ENCODE measurements at places on chromosomes 7 and 10.

DNA sequence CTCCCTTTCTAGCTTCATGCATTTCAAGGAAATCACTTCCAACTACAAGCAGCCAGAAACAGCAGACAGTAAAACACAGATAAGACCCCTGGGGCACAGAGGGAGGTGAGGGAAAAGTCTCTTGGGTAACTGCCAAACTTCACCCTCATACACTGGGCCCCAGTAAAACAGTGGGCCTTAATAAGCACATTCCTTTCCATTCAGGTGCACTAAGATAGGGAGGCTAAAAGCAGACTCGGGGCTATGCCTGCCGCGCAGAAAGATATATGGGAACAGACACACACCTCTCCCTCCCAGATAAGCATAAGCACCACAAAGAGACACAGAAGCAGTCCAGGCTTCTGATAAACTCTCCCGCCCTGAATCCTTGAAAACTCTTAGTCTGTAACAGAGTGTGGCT, 117.0 kb downstream of the TYW1B start:
- peak; percentile 23 for DNase-seq

DNA sequence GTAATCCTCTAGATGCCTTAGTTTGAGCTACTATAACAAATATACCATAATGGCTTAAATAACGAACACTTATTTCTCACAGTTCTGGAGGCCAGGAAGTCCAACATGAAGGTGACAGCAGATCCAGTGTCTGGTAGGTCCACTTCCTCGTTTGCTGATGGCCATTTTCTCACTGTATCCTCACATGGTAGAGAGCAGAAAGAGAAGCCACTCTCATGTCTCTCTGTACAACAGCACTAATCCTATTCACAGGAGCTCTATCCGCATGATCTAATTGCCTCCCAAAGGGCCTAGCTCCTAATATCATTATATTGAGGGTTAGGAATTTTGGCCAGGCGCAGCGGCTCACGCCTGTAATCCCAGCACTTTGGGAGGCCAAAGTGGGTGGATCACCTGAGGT, 10.2 kb downstream of the HIBADH start:
- no peak for DNase-seq

DNA sequence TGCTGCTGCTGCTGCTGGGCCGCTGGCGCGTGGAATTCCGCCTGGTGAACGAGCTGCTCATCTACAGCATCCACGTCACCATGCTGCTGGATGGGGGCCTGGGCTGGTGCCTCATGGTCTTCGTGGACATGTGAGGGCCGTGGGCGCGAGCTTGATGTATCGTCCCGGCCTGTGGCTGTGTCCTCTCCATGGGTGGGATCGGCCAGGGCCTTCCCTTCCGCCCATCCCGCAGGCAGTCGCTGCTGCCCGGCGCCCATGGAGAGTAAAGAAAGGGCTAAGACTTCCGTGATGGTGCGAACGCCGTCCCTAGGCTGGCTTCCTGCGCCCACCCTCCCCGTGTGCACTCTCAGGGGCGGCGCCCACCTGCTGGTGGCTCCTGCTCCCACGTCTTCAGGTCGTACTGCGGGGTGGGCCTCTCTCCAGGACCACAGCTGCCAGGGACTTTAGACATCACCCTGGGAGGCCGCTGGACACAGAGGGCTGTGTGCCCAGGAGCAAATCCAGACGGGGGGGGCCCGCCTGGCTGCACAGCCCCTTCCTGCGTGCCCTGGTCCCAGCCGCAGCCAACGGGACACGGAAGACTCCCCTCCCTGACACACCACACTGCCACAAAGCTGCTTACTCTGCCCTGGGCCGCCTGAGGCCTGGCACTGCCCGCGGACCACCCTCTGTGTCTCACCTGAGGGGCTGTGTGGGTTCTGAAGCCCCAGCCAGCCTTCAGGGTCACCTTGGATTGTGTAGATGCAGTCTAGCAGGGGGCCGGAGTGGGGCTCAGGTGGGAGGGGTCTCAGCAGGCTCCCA, 167.5 kb downstream of the SEPTIN7 start:
- no peak for DNase-seq

- no peak for DNase-seq
Measured at GRCh38 chr10:124601016-124601415, 139.4 kb downstream of the LHPP start.

- no peak for DNase-seq
Measured at GRCh38 chr10:112429654-112430230, 17.0 kb downstream of the ZDHHC6 start.

GRCh38 chr10:97081621-97082235, 104.0 kb downstream of the SLIT1 start:
- DNase-seq: peak; percentile 78

DNA sequence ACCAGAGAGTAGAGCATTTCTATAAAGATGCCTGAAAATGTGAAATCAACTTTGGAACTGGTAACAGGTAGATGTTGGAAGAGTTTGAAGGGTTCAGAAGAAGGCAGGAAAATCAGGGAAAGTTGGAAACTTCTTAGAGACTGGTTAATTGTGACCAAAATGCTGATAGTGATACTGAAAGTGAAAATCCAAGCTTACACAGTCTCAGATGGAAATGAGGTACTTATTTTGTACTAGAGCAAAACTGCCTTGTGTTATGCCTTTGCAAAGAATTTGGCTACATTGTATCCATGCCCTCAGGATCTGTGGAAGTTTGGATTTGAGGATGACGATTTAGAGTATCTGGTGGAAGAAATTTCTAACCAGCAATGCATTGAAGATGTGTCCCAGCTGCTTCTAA, 430.6 kb upstream of the KCND2 start:
- no peak for DNase-seq

DNA sequence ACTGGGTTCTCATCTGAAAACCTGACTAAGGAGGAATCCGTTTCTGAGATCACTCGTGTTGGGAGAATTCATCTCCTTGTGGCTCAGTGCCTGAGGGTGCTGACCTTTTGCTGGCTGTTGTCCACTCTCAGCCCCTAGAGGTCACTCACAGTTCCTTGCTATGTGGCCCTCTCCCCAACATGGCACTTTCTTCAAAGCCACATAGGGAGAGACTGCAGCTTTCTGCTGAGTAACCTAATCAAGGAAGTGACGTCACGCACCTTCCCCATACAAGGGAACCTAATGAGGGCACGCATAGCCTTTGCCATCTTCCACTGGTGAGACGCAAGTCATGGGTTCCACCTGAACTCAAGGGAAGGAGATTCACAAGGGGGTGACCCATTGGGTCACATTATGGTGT, 23.2 kb downstream of the STEAP1B start:
- DNase-seq: peak; percentile 40

DNA sequence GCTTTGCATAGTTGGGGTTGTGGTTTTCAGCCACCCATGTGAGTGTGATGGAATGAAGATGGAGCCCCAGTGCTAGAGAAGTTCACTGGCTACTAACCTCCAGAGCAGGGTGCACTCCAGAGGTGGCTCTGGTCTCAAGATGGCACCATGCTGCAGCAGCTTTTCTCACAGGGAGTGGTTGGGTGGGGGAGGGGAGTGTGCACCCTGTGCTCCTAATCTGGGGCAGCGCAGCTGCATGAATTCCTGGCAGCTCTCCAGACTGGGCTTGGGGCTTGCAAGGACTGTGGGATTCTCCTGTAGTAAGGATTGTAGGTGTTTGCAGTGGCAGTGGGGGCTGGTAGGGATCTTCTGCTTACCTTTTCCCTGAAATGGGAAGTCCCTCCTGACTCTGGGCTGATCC, 23.7 kb downstream of the PHTF2 start:
- DNase-seq: no peak

GRCh38 chr10:127338399-127339110, 142.2 kb upstream of the INSYN2A start:
- DNase-seq: no peak

- no peak for DNase-seq
Measured at GRCh38 chr7:105911961-105912575, 35.7 kb upstream of the ATXN7L1 start.

DNA sequence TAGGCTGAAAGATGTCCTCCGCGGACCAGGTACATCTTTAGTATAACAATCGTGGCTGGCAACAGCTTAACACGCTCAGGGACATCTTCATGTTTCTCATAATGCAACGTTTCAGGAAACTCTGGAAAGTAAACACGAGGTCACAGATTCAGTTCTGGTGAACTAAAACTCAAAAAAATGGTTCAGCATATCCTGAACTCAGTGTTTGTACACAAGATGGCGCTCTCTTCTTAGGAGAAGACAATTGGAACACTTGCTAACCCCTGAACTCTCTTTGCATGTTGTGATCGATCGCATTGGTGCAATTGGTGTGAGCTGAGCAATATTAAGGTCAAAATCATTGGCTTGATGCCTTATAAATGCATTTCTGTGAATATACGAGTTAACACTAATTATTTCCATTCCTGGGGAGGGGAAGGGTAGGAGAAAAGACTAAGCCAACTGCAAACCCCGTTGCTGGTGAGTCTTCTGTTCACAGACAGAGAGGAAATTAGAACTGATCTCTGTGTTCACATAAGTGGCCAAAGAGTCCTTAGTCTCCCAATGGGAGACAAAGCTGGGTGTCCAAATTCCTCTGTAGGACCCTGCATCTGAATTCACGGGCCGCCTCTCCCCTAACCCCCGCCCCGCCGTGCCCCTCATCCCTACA, 52.6 kb upstream of the FAM180A start:
- peak; percentile 83 for DNase-seq

- DNase-seq: no peak
Measured at GRCh38 chr10:129438024-129438423, 29.0 kb upstream of the MGMT start.

DNA sequence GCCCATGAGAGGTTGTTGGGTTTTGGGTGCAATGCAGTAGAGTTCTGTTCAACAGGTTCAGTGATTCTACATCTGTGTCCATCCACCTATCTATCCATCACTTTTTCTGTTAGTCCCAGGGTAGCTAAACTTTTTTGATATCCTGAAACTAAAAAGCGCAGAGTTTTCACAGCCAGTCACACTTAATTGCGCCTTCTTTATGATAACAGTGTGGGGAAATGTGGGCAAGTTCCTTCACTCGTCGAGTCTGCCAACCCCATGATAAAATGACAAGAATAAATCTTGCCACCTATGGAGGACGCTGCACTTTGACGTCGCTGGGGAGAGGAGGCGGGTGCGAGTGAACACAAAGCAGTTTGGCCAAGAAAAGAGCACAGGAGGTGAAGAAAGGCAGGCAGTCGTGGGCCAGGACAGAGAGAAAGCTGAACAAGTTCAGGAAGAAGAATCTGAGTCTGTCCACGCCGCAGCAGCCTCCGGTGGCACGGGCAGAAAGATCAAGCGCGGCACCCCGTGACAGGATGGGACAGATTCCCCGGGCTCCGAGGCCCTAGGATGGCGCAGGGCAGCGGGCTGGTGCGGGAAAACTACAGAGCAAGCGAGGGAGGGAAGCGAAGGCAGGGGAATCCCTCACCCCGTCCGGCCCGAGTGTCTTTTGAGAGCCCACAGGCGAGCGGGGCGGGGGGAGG, 9.2 kb downstream of the SP8 start:
- peak; percentile 61 for DNase-seq

- peak; percentile 60 for DNase-seq
Measured at GRCh38 chr7:2247141-2247995, 5.3 kb downstream of the NUDT1 start.

DNA sequence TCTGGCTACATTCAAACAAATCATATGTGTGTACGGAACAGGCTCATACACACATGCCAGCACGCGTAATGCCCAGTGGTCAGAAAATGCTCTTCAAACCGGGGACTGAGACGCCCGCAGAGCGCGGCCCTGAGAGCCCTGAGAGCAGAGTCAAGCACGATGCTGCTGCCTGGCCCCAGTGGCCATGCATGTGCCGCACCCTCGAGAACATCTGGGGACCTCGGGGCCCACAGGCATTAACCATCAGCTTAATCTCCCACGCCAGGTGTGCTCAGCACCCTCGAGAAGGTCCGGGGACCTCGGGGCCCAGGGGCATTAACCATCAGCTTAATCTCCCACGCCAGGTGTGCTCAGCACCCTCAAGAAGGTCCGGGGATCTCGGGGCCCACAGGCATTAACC, 163.1 kb downstream of the PTPRN2 start:
- DNase-seq: no peak

GRCh38 chr7:1812509-1813393, 142.7 kb downstream of the ELFN1 start:
- DNase-seq: peak; percentile 58

DNA sequence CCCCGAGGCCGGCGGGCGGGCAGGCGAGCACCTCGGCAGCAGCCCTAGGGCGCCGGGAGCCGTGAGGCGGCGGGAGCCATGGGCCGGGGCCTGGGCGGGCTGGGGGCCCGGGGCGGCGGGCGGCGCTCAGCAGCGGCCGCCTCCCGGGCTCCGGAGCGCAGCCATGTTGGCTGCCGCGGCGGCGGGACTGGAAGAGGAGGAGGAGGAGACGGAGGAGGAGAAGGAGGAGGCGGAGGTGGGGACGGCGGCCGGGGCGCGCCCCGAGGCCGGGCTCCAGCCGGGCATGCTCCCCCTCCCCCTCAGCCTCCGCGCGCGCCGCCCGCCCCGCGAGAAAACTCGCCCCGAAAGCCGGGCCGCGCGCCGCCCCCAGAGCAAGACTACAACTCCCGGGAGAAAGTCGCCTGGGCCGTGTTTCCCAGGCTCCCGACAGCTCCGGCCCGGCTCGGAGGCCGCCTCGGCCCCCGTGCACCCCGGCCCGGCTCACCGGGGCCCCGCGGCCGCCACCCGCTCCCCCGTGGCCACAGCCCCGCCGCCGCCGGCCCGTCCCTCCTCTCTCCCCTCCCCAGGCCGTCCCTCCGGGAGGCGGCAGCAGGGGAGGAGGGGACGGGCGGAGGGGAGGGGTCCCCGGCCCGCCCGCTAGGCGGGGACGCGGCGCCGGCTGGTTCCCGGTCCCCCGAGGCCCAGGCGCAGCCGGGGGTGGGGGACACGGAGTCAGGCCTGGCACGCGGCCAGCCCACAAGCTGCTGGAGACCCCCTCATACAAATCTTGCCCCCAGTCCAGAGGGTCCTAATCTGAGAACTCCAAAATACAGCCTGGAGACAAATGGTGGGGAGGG, at the start of gene DLG5:
DLG5 (minus strand) TSS at position 190 of the 836 bp plus-strand sequence. CDS start 235 bp downstream, outside the sequence.
- peak; percentile 45 for DNase-seq

GRCh38 chr10:11364241-11364640, 247.2 kb downstream of the USP6NL start:
- DNase-seq: peak; percentile 91

Data from mesendoderm (in vitro differentiated cells).